ENCODE measurements at places on chromosomes 2 and 18.

DNA sequence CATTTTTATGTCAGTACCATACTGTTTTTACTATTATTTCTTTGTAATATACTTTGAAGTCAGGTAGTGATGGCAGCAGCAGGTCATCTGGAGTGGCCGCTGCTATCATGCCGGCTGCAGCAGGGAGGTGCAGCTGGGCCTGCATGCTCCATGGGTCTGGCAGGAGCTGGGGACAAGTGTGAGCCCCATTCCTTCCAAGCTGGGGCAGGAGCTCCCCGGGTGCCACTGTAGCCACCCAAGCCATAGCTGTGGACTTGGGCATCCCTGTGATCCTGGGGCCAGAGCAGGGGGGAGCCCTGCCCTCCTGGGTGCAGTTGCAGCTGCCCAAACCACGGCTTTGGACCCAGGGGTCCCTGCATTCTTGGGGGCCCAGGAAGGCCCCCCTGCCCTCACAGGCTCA, 59.2 kb downstream of the CSRNP3 start:
- no peak overlapping the region for H3K4me3 ChIP-seq
- no peaks in the 10 kb centered on the region for H3K27me3 ChIP-seq
- H3K36me3 ChIP-seq = no peaks in the 10 kb centered on the region

DNA sequence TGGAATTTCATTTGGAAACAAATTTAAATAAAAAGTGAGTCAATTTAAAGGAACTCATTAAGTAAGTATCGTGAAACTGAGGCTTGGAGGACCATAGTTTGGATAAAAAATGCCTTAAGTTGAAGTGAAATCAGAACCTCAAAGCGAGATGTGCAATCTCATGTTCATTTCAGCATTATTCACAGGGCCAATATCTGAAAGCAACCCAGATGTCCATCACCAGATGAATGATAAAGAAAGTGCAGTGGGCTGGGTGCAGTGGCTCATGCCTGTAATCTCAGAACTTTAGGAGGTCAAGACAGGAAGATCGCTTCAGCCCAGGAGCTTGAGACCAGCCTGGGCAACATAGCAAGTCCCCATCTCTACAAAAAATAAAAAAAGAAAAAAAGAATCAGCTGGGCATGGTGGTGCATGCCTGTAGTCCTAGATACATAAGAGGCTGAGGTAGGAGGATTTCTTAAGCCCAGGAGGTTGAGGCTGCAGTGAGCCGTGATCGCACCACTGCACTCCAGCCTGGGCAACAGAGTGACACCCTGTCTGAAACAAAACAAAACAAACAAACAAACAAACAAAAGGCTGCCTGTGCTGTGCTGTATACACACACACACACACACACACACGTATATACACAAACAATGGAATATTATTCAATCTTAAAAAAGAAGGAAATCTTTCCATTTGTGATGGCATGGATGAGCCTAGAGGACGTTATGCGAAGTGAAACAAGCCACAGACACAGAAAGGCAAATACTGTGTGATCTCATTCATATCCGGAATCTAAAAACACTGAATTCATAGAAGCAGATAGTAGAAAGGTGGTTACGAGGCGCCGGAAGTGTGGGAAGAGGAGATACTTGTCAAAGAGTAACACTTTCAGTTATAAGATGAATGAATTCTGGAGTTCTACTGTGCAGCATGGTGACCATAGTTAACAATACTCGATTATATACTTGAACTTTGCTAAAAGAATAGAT, 14.5 kb downstream of the SH3RF3 start:
- no peaks in the 10 kb centered on the region for H3K36me3 ChIP-seq
- H3K27ac ChIP-seq = no peak overlapping the region
- DNase-seq = no peak
- peaks cover 1% of the 10 kb centered on the region for H3K4me1 ChIP-seq
- H3K4me3 ChIP-seq = no peak overlapping the region
- no peaks in the 10 kb centered on the region for H3K27me3 ChIP-seq

GRCh38 chr2:134647607-134648256, 71.1 kb downstream of the TMEM163 start:
- H3K27me3 ChIP-seq = no peaks in the 10 kb centered on the region
- H3K4me3 ChIP-seq = no peak overlapping the region
- H3K4me1 ChIP-seq = no peaks in the 10 kb centered on the region
- no peak overlapping the region for H3K27ac ChIP-seq

GRCh38 chr2:14903709-14904374, 271.3 kb downstream of the LRATD1 start:
- H3K4me1 ChIP-seq = no peaks in the 10 kb centered on the region
- peak; percentile 51 for DNase-seq
- no peak overlapping the region for H3K27ac ChIP-seq
- no peaks in the 10 kb centered on the region for H3K36me3 ChIP-seq
- no peak overlapping the region for H3K4me3 ChIP-seq

GRCh38 chr18:59272221-59272888, 899 bp downstream of the RAX start:
- no peak for DNase-seq
- peaks cover 19% of the 10 kb centered on the region for H3K4me1 ChIP-seq
- H3K36me3 ChIP-seq = no peaks in the 10 kb centered on the region
- H3K27me3 ChIP-seq = peaks cover 88% of the 10 kb centered on the region

DNA sequence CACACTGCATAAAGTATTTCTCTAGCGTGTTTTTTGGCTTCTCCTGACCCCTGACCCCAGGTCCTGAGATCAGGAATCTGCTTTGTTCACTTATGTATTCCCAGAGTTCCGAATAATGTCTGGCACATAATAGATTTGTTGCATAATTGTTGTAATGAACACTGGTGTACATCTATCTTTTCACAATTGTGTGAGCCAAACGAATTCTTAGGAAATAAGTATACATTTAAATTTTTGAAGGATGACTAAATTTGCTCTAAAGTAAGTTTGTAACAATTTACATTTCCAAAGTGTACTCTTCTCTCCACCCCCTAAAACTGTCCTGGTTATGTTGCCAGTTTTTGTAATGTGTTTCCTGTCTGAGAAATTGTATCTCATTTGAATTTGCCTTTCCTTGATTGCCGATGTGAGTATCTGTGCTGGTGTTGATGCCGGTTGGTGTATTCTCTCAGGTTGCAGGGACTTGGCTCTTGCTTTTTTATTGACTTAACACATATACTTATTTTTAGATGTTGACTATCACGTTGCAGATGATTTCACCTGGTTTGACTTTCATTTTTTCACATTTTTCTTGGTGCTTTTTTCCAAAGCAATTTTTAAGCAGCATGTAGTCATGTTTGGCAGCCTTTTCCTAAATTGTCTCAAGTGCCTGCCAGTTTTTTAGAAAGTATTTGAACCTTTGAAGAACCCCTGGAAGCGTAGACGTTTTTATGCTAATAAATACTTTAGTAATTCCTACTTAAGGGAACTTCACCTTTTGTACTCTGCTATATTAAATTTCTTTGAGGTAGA, 16.1 kb upstream of the FARP2 start:
- H3K4me1 ChIP-seq = peaks cover 9% of the 10 kb centered on the region
- H3K27ac ChIP-seq = no peak overlapping the region
- no peak overlapping the region for H3K4me3 ChIP-seq
- no peak for DNase-seq
- H3K36me3 ChIP-seq = peaks cover 65% of the 10 kb centered on the region

DNA sequence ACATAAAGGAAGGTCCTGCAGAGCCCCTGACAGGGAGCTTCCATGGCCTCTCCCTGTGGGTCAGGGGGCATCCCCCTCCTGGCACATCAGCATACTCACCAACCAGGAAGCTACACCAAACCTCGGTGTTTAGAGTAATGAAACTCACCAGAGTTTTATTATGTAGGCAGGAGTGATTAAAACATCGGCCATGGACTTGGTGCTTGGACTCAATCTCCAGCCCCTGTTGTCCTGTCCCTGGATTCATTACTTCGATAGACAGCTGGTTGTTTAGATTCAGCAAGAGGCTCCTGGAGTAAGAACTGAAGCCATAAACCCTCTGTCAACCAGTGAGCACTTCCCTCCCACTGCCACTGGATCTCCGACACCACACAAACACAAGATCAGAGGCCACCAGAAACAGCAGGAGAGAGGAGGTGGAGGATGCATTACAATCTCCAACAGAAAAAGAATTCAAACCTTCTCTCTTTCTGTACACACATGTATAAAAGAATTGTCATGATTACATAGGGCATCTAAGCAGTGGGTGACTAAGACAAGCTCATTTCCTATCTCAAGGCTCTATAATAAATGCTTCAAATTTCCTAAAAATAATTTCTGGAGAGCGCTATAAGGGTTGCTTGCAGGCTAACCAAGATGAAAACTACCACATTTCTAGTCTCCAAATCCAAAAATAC, 27.2 kb downstream of the TBC1D8 start:
- no peaks in the 10 kb centered on the region for H3K36me3 ChIP-seq
- H3K4me1 ChIP-seq = peaks cover 12% of the 10 kb centered on the region
- no peak overlapping the region for H3K27ac ChIP-seq
- H3K4me3 ChIP-seq = no peak overlapping the region
- no peak for DNase-seq

DNA sequence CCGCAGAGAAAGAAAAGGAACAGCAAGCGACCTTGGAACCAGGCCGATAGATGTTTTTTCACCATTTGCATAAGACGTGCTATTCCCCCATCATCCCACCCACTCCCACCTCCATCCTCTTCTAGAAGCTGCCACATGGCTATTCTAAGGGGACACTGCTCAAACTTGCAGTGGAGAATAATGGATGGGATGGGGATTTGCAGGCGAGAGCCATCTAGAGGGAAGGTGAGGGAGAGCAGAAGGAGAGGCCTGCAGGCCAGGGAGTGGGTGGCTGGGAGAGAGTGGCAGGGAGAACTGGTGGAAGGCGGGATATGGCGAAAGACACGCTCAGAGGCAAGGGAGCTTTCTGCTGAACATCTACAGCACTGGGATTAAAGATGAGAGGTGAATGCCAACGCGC, 84.9 kb downstream of the MAPK4 start:
- H3K27me3 ChIP-seq = no peaks in the 10 kb centered on the region
- no peak for DNase-seq
- H3K27ac ChIP-seq = no peak overlapping the region
- H3K36me3 ChIP-seq = no peaks in the 10 kb centered on the region
- peaks cover 12% of the 10 kb centered on the region for H3K4me1 ChIP-seq

- H3K4me1 ChIP-seq = no peaks in the 10 kb centered on the region
- DNase-seq = peak; percentile 51
- H3K27ac ChIP-seq = no peak overlapping the region
- H3K4me3 ChIP-seq = no peak overlapping the region
- H3K27me3 ChIP-seq = no peaks in the 10 kb centered on the region
Measured at GRCh38 chr18:21191596-21192307, 50.3 kb upstream of the GREB1L start.

DNA sequence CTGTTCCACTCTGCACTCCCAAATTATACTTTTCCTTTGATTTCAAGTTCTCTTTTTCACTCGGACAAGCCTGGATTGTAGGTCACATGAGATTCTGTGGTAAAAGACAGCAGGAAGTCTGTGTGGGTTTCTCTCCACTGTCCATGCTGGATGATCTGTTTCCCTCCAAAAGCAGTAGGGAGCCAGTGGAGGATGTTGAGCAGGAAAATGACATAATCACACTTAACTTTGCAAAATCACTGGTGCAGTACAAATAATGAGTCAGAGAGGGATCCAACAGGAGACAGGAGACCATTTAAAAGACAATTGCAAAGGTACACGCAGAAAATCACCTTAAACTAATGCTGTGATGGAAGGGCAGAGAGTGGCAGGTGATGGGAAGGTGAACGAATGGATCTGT, 301.3 kb downstream of the ZNF407 start:
- H3K4me3 ChIP-seq = no peak overlapping the region
- H3K36me3 ChIP-seq = no peaks in the 10 kb centered on the region
- no peaks in the 10 kb centered on the region for H3K4me1 ChIP-seq
- no peaks in the 10 kb centered on the region for H3K27me3 ChIP-seq
- DNase-seq = no peak
- no peak overlapping the region for H3K27ac ChIP-seq

DNA sequence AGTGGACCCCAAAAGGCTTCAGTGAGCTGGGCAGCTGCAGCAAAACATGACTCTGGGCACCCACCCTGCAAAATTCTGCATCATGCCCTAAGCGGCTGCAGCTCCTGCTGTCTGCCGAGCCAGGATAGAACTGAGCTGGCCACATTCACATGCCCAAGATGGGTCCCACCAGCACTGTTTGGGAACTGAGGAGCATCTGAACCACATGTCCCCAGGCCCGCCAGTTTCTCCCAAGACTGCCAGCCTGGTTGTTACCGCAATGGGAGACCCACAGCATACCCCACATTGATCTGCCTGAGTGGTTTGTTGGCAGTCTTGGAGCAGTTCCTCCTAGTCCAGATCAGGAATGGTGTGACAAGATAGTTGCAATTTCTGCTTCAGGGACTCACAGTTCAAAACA, 946.8 kb downstream of the CPS1 start:
- no peak overlapping the region for H3K4me3 ChIP-seq
- no peaks in the 10 kb centered on the region for H3K27me3 ChIP-seq
- no peaks in the 10 kb centered on the region for H3K4me1 ChIP-seq
- no peak for DNase-seq
- no peaks in the 10 kb centered on the region for H3K36me3 ChIP-seq

DNA sequence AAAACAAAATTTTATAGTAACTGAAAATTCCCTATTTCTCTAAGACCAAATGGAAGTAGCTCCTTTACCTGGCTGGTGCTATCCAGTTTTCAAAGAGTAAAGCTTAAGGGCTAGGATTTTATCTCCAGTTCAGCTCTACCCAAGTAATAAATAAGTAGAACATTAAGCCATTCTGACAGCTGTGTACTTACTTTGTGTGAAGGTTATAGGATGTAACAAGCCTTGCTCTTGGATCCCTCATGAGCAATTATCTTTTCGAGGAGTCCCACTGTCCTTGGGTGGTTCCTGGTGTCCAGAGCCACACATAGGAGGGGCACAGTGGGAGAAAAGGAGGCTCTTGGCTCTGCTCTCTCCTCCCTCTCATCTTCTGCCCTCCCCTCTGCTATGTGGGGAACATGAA, 45.5 kb downstream of the KIF5C start:
- H3K27me3 ChIP-seq = no peaks in the 10 kb centered on the region
- DNase-seq = no peak
- no peaks in the 10 kb centered on the region for H3K36me3 ChIP-seq
- H3K4me3 ChIP-seq = no peak overlapping the region
- H3K27ac ChIP-seq = no peak overlapping the region
- no peaks in the 10 kb centered on the region for H3K4me1 ChIP-seq

DNA sequence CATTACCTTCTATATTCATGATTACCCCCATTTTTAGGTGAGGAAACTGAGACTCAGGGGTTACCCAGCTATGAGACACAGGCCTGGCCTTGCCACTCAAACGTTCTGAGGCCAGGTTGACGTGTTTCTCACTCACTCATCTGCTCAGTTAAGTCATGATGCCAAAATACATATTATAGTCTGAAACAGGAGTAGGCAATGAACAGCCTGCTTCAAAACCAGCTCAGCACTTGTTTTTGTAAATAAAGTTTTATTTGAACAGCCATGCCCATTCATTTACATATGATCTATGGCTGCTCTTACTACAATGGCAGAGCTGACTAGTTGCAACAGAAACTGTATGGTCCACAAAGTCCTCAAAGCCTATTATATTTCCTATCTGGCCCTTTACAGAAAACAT, 74.1 kb upstream of the SMAD2 start:
- H3K4me1 ChIP-seq = peaks cover 16% of the 10 kb centered on the region
- H3K27ac ChIP-seq = peak overlapping the region; percentile 94
- H3K4me3 ChIP-seq = no peak overlapping the region
- no peak for DNase-seq
- H3K27me3 ChIP-seq = no peaks in the 10 kb centered on the region
- H3K36me3 ChIP-seq = no peaks in the 10 kb centered on the region

All from adrenal gland (tissue), 19 donors.